Stimulated activated CD8-positive, alpha-beta memory T cell treated with anti-CD3 and anti-CD28 coated beads, Interleukin-4, amount 100 ng/mL, for 48 hours (primary cell): ENCODE measurements at places on chromosomes 11 and 22.

GRCh38 chr11:96554236-96554820 lies 164.5 kb downstream of the JRKL start:
- no peak for DNase-seq

GRCh38 chr11:116233561-116233960 lies 539.2 kb downstream of the BUD13 start:
- DNase-seq: no peak

DNA sequence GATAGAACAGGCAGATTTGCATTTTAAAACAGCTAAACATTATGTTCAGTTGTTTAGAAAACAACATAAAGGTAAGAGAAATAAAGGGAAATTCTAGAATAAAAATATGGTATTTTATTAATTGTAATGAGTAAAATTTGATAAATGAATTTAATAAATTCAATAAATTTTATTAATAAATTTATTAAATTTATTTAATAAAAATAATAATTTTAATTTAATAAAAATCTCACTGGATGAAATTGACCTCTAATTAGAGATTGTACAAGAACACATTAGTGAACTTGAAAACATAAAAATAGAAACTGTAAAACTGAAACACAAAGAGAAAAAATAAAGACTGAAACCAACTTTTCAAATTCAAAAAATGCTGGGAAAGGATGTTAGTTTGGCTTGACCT lies 605.7 kb upstream of the LRRC4C start:
- DNase-seq: no peak

GRCh38 chr22:30705710-30706651 lies 11.3 kb downstream of the OSBP2 start:
- peak; percentile 39 for DNase-seq

GRCh38 chr22:40156001-40156516 lies 21.7 kb upstream of the TNRC6B start:
- DNase-seq: peak; percentile 37

DNA sequence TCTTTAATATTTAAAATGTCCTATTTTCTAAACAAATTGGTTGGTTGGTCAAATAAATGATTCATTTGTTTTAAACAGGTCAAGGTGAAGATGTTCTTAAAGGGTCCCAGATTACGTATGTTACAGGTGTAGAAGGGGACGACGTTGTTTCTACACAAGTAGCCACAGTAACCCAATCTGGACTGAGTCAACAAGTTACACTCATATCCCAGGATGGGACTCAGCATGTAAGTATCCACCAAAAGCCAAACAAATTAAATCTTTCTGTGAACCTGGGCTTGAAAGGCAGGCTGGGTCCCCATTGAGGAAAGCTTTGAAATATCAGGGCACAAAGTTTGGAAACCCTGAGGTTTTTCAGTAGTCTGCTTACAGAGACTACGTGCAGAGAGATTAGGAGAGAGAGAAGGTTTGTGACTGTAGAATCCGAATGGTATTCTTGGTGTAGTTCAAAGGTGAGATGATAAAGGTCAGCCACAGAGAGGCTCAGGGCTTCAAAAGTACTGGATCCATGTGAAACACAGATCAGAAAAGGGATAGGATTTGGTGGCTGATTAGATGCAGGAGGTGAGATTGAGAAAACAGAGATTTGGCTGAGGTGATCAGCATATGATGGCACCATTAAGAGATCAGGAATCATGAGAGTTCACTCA lies 51.7 kb downstream of the ZNF143 start:
- no peak for DNase-seq

DNA sequence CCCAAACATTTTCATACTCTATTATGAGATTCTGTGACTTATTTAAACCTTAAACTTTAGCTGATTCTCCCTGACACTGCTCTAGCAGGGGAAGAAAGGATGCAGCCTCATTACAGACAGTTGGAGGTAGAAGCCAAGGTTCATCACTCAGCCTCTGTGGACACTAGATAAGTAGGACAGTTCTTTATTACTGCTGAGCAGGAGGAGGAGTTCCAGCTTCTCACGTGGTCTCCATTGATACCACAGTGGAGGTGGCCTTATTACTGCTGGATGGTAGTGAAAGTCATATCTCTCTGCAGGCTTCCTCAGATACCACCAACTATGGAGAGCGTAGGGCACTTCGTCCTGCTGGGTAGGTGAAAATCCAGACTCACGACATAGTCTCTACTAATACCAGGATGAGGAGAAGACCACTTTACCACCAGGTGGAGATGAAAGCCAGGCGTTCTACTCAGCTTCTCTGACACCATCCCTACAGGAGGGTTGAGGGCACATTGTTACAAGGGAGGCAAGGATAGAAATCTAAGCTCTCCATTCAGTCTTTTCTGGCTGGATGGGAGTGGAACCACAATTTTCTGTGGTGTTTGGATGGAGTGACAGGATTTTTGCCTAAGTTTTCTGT lies 13.1 kb upstream of the ANGPTL5 start:
- no peak for DNase-seq

- DNase-seq: no peak
These were observed 5.0 kb upstream of the PDE3B start for GRCh38 chr11:14638561-14638960.
